ENCODE measurements at places on chromosomes 2 and 18.

DNA sequence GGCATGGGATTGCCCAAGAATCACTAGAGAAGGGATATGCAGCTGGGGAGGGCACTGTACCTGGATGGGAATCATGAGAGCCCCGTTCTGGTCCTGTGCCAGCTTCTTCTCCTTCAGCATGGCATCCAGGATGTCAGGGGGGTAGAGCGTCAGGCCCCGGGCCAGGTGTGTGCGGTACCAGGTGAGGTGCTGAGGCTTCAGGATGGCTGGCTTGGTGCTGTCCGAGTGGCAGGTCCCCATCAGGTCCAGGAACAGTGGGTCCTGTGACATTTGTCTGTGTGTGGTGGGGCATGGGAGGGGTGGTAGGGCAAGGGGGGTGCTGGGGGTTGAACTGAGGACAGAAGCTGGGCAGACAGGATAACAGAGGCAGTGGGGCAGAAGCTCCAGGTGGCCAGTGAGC lies 13.2 kb downstream of the CFAP65 start:
- no peak for DNase-seq

GRCh38 chr2:202108345-202108744 lies 35.3 kb downstream of the KIAA2012 start:
- DNase-seq = no peak

GRCh38 chr18:77013811-77014521 lies 118.6 kb downstream of the MBP start:
- DNase-seq = no peak

DNA sequence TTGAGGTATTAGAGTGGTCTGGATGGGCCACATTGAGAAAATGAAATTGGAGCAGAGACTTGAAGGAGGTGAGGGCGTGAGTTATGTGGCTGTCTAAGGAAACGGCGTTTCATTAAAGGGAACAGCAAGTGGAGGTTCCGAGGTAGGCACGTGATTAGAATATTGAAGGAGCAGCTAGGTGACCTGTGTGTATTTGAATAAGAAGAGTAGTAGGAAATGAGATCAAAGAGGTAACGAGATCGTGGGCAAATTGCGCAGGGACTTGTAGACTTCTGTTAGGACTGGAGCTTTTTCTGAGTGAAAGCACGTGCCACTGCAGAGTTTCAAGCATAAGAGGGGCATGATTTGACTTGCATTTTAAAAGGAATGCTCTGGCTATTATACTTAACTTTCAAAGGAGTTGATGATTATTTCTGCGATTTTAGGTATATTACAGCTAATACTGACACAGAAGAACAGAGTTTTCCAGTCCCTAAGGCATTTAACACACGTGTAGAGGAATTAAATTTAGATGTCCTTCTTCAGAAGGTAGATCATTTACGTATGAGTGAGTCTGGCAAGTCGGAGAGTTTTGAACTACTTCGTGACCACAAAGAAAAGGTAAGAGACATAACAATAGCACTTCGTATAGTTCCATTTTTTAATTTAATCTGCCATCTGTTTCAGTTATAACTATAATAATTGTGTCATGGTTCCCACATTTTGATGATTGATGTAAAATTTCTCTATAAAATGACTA lies 48.7 kb downstream of the RMDN2 start:
- no peak for DNase-seq

GRCh38 chr2:14720739-14721138 lies 88.2 kb downstream of the LRATD1 start:
- DNase-seq = no peak

DNA sequence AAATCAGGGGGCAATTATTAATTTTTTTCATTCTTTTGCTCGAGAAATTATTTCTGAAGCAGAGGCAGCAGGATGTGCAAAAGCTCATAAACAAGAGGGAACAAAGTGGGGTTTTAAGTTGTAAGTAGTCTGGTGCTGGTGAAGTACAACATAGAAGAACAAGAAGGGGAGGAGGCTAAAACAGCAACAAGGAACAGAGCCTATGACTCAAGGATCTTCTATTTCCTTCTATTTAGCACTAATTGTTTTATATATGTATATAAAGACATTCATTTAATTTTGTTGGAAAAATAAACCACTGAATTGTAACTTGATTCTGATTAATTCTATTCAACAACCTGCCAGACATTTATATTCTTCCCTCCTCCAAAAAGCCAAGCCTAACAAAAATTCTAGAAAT lies 35.0 kb downstream of the YES1 start:
- DNase-seq = no peak
